ENCODE measurements at places on chromosomes 1 and 21.

DNA sequence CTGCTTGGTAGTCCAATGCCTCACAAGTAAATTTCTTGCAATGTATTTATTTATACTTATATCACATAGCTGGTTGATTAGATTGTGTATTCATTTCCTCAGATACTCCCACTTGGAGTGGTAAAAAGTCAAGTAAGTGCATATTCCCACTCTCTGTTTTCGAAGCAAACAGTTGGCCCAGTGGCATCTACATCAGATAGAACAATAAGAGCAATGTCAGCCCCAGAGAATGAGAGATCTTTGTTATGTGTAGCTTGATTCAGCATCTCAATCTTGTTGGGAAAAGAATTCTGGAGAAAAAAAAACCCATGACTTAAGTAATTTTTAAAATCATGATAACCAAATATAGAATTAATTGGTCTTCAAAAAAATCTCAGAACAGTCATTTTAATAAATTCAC, 25.5 kb downstream of the RGL1 start:
- DNase-seq = no peak

GRCh38 chr1:246639732-246640131, 73.5 kb downstream of the CNST start:
- DNase-seq = no peak

DNA sequence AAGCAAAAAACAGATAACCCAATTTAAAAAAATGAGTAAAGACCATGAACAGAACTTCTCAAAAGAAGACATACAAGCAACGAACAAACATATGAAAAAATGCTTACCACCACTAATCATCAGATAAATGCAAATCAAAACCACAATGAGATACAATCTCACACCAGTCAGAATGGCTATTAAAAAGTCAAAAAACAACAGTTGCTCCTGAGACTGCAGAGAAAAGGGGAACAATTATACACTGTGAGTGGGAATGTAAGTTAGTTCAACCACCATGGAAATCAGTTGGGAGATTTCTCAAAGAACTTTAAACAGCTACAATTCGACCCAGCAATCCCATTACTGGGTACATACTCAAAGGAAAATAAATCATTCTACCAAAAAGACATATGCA, 131.6 kb downstream of the PTGER3 start:
- no peak for DNase-seq

DNA sequence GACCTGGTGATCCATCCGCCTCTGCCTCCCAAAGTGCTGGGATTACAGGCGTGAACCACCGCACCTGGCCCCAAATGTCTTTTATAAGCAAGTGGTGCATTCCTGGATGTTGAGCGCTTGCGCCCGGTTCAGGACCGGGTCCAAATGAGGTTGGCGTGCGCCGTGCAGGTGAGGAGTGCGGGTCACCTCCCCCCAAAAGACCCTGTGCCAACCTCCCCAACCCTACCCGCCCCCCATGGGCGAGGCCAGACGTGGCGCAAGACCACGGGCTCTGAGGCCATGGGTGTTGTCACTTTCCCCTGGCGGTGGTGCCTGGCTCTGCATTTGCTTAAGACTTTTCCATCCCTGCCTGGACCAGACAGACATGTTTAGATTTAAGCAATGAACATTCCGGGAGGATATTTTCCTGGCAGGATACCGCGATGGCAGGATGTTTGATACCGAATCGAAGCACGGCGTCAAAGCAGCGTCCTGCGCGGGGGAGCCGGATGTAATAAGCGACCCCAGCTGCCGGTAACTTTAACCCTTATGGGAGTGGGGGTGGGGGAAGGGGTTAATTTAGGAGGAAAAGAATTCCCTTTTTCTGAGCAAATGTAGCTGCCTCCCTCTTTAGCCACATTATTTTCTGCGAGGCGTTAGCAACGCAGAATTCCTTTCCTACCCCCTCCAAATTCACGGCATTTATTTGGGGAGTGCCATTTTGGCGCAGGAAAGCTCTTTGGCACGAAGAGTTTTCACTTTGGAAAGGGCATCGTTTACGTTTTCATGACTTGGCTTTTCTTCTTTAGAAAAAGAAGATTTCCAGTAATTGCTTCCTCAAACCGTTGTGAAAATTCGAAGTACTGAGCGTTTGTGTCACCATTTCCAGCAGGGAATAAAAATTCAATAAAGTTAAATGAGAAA, 27.8 kb upstream of the RNF187 start:
- DNase-seq = peak; percentile 67
